Cardiac muscle cell (in vitro differentiated cells and primary cell): ENCODE measurements at places on chromosomes 16 and 17. TPM values are rescaled to one million over a fixed set of nuclear protein-coding genes. Genes with fewer than 3 reads are reported as not detected.

SCARF1 gene
- 7.6 and 9.8 TPM in 2 replicates for total RNA-seq

COG4 gene
- total RNA-seq = 77.3 and 82.0 TPM in 2 replicates

DNA sequence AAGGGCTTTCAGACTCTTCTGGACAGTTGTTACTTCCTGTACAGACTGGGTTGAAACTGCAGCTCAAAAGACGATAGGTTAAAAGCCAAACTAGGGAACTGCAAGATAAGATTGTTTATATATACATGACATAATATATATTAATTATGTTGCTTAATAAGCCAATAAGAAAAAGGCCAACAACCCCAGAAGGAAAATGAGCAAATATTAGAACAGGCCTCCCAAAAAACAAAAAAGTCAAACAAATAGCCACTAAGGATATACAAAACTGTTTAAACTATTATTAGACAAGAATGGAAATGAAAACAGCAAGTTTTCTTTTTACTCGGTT, 495 bp upstream of the CMTR2 start:
- H3K4me1 ChIP-seq = no peaks in the 10 kb centered on the region
- no peak for DNase-seq
- peaks cover 9% of the 10 kb centered on the region for H3K36me3 ChIP-seq
- H3K27me3 ChIP-seq = no peaks in the 10 kb centered on the region
- H3K4me3 ChIP-seq = peak overlapping the region; percentile 57

GRCh38 chr17:11642655-11643054, 44.4 kb downstream of the DNAH9 start:
- H3K27ac ChIP-seq = no peak overlapping the region
- H3K36me3 ChIP-seq = no peaks in the 10 kb centered on the region
- no peak overlapping the region for H3K4me3 ChIP-seq
- no peaks in the 10 kb centered on the region for H3K27me3 ChIP-seq

DNA sequence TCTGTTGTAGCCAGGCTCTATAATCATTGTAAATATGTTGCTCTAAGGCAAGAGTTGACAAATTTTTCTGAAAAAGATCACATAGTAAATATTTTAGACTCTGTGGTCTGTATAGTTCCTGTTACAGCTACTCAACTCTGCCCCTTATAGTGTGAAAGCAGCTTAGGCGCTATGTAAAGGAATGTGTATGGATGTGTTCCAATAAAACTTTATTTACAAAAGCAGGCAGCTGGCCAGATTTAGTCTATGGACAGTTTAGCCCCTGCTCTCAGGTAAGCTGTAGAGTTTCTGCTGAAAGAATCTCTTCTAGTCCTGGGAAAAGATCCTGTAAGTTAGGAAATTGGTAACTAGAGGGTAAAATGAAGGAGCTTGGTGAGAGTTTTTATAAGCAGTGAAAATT, 133.1 kb downstream of the SALL1 start:
- DNase-seq = no peak
- no peaks in the 10 kb centered on the region for H3K4me1 ChIP-seq
- H3K27me3 ChIP-seq = peaks cover 6% of the 10 kb centered on the region
- no peaks in the 10 kb centered on the region for H3K36me3 ChIP-seq
